Activated naive CD4-positive, alpha-beta T cell treated with anti-CD3 and anti-CD28 coated beads, Interleukin-2, amount 50 U/mL, for 72 hours (primary cell): ENCODE measurements at places on chromosomes 11 and 22. TPM values are rescaled to one million over a fixed set of nuclear protein-coding genes. Genes with fewer than 3 reads are reported as not detected.

The VSIG2 gene
- total RNA-seq, result not detected

DNA sequence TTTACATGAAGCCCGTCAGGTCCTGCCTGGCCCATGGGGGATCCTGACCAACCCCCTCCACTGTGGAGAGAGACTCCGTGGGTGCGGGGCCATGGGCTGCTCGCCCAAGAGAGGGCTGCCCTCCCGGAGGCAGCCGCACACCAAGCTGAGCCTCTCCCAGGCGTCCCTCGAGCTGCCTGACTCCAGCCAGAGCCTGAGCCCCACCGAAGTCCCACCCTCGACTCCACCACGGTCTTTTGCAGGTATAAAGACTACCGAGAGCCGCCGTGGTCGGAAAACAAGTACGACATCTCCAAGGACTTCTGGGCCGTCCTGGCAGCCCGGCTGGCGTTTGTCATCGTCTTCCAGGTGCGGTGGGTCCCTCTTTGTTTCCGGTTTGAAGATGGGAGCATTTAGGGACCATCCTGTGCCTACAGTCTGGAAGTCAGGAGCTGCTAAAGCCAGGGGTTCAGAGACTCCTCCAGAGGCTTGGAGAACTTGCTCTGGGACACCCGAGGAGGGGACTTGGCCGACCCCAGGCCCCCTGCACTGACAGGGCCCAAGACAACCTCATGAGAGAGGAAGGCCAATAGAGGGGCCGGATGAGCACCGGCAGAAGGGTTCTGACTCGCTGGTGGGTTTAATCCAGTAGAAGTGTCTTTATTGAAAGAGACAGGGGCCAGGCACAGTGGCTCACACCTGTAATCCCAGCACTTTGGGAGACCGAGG, 17.6 kb upstream of the FADD start:
- no peak for DNase-seq

- DNase-seq, result no peak
Measured at GRCh38 chr22:31747441-31747840, 2.5 kb downstream of the PRR14L start.

The SCGB2A2 gene
- not detected for total RNA-seq

- DNase-seq, result no peak
Measured at GRCh38 chr11:73969991-73970800, 12.4 kb downstream of the UCP2 start.

DNA sequence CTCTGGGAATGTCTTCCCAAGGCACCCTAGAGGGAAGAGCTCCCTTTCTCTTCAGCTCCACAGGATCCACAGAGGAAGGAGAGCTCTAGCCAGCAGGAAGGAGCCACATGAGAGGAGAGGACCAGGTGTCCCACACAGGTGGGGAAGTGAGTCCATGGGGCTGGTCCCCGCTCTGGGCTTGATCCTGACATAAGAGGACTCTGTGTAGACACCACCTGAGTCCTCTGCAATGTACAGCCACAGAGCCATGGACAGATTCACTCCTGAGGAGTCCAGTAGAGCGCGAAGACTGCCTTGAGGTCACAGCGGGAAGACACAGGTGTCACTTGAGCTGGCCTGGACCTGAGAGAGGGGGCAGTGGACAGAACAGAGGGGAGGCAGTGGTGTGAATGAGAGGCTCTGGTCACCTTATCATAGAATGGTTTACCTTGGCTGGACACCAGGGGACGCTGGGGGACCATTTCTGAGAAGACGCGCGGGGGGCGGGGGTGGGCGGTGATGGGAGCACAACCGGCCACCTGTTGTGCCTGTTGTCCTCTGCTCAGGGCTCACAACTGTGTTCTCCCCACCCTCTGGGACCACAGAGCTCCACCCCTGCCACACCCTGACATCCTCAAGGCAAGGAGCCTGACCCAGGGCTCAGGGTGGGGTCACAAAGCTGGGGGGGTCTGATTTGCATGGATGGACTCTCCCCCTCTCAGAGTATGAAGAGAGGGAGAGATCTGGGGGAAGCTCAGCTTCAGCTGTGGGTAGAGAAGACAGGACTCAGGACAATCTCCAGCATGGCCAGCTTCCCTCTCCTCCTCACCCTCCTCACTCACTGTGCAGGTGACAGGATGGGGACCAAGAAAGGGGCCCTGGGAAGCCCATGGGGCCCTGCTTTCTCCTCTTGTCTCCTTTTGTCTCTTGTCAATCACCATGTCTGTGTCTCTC, 128.2 kb downstream of the ZNF280B start:
- no peak for DNase-seq

- no peak for DNase-seq
Measured at GRCh38 chr11:10418259-10418949, 36.7 kb upstream of the AMPD3 start.

DNA sequence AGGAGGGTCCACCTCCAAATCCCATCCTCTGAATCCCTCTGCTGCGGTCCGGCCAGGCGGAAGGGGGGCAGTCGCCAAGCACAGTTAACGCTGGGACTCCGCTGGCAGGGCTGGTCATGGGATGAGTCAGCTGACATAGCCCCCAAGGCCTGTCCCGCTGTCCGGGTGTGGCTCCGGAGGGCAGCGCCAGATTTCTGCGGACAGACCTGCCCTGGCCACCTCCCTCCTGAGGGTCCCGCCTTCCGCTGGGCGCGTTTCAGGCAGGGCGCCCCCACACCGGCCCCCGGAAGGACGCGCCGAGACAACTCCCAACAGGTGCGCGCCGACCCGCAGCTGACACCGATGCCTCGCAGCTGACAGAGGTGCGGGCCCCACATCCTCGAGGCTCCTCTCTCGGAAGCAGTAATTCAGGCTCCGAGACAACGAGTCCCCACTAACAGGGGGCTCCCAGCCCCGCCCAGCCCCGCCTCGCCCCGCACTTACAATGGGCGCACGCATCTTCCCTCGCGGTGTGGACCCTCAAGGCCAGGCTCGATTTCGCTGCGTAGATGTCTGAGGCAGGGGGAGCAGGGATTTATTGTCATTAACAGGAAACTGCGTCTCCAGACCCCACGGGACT, 607 bp downstream of the PLAAT3 start:
- no peak for DNase-seq

The CCDC134 gene
- 31.7 TPM for total RNA-seq

The MS4A1 gene
- total RNA-seq, result 0.27 TPM

GRCh38 chr22:17119481-17120202, 1.5 kb downstream of the TMEM121B start:
- DNase-seq, result no peak

DNA sequence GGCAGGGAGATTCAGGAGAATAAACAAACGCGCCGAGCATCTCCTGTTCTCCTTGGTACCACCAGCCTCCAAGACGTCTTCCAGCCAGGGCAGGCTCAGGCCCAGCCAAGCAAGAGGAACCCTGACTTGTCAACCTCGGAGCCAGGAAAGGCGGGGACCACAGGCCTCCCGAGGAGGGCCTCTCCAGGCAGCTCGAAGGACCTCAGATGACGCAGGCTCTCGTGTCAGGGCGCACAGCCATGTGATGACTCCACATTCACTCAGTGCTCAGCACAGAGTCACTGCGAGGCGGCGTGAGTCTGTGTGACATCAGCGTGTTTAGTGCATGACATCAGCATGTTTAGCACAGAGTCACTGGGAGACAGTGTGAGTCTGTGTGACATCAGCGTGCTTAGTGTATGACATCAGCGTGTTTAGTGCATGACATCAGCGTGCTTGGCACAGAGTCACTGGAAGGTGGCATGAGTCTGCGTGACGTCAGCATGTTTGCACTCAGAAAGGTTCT, 241.4 kb downstream of the BRD1 start:
- no peak for DNase-seq

DNA sequence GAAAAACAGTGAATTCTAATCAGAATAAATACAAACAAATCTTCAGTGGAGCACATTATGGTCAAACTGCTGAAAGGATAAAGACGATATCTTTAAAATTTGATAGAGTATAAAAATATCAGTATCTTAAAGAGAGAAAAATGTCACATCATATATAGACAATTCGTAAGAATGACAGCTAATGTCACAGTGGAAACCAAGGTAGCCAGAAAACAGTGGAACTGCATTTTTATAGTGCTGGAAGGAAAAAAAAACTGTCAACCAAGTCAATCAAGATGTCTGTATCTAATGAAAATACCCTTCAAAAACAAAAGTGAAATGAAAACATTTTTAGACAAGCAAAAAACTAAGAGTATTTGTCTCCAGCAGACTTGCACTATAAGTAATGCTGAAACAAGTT, 73.4 kb upstream of the HMGXB4 start:
- no peak for DNase-seq

The CAVIN3 gene
- total RNA-seq, result 20.7 TPM

- DNase-seq, result no peak
Measured at GRCh38 chr11:459511-460220, 9.6 kb downstream of the PTDSS2 start.

DNA sequence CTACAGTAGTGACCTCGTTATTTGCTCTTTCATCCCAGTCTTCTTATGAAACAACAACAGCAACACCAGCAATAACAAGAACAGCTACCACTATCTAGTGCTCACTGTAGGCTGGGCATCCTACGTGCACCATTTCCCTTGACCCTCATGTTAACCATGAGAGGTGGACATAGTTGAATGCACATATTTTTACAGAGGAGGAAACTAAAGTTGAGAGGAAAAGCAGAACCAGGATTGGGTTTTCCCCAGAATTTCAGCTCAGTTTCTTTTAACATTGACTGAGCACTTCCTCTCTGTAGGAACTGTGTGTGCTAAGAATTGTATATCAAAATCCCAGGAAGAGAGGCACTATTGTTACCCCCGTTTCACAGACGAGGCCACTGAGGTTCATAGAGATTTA, 39.4 kb upstream of the TSPAN18 start:
- DNase-seq, result no peak

DNA sequence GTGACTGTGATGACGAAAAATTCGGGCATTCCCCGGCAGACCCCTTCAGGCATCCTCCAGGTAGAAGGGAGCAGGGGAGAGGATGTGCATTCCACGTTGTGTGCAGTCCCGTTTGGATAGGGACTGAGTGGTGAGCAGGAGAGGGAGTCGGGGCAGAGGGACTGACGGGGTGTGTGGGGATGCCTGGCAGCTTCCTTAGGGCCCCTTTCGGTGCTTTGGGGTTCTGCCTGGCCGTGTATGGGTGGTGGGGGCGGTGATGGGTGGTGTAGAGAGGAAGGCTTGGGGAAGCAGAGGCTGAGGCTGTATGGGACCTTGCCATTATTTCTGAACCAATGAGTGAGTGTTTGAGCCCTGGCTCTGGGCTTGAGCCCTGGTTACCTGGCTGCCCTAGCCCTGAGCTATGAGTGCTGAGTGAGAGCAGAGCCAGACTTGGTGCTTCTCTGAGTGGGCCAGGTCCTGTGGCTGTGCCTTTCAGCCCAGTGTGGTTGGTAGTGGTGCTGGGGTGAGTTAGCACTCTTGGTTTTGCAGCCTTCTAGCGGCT, 914 bp downstream of the INPPL1 start:
- DNase-seq, result no peak
